ENCODE measurements at places on chromosomes 5 and 9.

- DNase-seq = no peak
These were observed 3.2 kb downstream of the THG1L start for GRCh38 chr5:157734436-157734835.

DNA sequence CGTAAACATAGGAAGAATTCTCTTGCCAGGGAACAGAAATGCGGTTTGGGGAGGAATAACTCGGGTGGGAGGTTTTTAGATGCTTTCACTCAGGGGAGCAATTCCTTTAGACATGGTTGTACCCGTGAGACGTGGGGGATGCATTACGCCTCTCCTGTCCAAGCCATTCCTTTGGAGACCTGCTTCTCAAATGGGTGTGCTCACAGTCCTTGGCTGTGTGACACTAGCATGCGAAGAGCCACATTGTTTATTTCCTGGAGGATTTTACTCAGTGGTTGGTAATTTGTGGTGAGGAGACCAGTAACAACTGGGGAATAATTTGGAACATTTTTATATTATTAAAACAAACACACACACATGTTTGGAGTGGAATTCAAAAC is 18.5 kb downstream of the COL15A1 start:
- DNase-seq = no peak

DNA sequence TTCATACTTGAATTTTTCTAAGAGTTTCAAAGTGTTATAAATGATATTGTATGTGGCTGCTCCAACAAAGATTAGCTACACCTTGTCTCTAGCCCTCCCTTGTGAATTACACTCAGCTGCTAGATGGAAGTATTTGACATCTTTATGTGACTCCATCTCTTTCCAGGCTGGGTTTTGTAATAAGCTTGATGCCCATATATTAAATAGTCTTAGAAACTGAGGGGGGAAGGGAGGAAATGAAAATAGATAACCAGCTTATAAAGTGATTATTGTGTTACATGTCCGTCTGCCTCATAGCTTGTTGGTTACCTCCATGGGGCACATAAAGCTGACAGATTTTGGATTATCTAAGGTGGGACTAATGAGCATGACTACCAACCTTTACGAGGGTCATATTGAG is 63.4 kb downstream of the CD180 start:
- DNase-seq = no peak

- DNase-seq = no peak
These were observed 188.9 kb downstream of the NSG2 start for GRCh38 chr5:174234388-174234787.

Measured in NCI-H1092 (cell line).